ENCODE measurements at places on chromosomes 2 and 18.

DNA sequence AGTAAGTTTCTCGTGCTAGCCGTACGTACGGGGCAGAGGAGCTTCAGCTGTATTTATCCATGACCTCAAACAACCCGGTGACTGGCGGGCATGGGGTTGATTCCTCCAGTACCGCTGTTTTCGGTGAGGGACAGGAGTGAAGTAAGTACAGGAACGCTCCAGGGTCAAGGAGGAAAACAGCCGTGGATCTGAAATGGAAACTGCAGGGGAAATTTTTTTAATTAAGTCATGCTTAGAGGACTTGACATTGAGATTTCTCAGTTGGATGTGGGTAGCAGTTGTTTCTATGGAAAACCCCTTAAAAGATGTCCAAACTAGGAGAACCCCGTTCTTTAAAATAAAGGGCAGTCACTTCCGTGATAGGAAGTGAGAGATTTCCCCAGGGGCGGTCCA, 1.2 kb downstream of the RAB12 start:
- DNase-seq, result no peak

GRCh38 chr2:237791977-237792727, 6.4 kb upstream of the RBM44 start:
- no peak for DNase-seq

DNA sequence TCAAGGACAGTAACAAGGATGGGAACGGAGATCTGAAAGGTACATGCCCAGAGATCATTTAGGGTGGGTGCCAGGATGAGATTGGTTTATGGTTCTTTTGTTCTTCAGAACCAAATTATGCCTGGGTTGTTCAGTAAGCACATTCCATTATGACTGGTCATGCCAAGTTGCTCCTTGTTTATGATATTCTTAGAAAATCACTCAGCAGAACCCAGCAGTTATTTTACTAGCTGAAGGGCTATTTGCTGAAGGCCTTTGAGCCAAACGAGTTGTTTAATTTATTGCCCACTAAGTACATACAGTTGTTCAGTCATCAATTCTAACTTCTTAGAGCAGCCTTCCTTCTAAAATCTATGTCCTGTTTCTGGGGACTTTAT, 635 bp downstream of the SLC3A1 start:
- DNase-seq, result no peak

GRCh38 chr18:8799596-8800441, 94.5 kb downstream of the MTCL1 start:
- DNase-seq, result no peak

DNA sequence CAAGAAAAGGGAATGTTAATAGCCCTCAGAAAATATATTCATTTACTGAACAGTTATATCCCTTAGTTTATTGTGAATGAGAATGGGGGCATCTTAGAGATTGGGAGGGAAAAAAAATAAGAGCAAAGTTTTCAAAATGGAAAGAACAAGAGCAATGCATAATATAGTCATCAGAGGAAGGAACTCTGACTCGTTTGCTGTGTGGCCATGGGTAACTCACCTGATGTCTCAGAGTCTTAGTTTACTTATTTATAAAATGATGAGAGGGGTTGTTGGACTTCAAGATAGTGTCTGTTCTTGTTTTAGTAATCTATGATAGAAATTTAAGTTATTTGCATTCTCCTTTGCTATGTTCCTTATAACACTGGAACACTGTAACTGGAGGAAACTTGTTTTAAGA, 70.7 kb downstream of the EML4 start:
- DNase-seq, result no peak

DNA sequence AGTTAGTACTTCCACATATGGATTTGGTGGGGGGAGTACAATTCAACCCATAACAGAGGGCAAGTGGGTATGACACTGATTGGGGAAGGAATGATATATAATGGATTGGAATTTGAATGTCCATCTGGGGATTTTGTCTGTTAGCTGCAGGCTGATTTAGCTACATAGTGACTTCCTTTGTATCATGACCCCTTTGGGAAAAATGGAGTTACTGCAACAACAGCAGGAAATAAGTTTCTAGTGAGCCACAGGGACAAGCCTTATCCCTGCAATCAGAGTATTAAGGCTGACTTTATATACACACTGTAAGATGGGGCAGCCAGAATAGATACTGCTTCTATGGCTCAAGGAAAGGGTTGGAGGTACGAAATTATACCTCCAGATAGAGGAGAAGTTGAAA, 404.4 kb upstream of the MEIS1 start:
- DNase-seq, result no peak

GRCh38 chr2:120539937-120540718, 194.2 kb downstream of the INHBB start:
- no peak for DNase-seq

DNA sequence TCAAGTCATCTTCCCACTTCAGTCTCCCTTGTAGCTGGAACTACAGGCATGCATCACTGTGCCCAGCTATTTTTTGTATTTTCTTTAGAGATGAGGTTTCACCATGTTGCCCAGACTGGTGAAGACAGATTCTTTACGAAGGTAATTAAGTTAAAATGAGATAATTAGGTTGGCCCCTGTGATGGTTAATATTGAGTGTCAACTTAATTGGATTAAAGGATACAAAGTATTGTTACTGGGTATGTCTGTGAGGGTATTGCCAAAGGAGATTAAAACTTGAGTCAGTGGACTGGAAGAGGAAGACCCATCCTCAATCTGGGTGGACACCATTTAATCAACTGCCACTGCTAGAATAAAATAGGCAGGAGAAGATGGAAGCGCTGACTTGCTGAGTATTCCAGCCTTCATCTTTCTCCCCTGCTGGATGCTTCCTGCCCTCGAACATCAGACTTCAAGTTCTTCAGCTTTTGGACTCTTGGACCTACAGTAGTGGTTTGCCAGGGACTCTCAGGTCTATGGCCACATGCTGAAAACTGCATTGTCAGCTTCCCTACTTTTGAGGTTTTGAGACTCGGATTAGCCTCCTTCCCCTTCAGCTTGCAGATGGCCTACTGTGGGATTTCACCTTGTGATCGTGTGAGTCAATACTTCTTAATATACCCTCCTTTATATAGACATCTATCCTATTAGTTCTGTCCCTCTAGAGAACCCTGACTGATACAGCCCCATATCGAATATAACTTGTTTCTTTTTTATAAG, 269.1 kb downstream of the TMX3 start:
- DNase-seq, result no peak

- no peak for DNase-seq
These were observed 274.9 kb upstream of the GALNT5 start for GRCh38 chr2:156982615-156983014.

DNA sequence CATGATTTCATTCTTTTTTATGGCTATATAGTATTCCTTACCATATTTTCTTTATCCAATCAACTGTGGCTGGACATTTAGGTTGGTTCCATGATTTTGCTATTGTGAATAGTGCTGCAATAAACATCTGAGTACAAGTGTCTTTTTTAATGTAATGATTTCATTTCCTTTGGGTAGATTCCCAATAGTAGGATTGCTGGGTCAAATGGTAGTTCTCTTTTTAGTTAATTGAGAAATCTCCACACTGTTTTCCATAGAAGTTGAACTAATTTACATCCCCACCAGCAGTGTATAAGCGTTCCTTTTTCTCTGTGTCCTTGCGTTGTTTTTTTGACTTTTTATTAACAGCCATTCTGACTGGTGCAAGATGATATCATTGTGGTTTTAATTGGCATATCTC, 59.1 kb upstream of the IL1RL1 start:
- DNase-seq, result no peak

DNA sequence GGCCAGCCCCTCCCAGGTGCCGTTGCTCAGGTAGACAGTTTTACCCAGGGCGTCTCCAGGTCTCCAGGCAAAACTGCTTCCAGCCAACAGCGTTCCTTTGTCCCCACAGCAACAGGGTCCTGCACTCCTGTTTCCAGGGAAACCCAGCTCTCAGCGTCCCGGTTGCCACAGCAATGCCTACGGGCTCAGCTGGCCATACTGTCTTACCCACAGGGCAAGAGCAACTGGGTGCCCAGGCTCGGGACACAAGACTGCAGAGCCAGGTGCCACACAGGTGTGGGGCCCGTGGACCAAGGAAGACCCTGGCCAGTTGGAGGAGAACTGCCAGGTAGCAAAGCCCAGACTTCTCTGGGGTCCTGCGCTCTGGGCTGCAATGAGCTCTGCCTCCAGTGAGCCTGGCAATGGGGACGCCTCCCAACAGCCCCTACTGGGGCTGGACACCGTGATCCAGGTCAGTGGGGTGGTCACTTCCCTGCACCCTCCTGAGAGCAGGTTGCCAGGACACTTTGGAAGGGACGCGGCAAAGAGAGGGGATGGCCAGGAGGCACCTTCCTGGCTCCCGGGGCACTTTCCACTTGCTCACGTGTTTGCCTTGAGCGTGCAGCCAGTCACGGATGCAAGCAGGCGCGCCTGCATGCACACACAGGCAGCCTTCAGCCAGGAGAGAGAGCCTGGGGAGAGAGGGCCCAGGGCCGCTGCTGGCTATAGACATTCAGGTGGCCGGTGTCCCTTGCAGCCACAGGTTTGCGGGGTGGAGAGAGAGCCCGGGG, at the start of gene CROCC2:
CROCC2 (plus strand) TSS at position 196 of the 770 bp plus-strand sequence; CDS start at position 374, 178 bp downstream.
- no peak for DNase-seq

DNA sequence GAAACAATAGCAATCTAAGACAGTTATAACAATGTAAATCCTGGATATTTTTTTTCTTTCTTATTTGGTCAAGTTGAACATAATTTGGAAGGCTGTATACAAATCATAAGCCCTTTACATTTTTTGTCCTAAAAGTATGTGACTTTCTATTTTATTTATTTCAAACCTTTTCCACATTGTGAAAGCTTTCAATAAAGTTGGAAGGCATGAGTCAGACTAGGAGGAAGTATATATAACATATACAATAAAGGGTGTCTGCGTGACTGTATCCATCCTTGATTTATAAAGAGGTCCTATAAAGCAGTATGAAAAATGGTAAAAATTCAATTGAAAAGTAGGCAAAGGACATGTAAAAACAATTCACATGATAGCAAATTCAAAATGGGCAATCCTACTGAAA, 44.4 kb downstream of the CRACDL start:
- no peak for DNase-seq

DNA sequence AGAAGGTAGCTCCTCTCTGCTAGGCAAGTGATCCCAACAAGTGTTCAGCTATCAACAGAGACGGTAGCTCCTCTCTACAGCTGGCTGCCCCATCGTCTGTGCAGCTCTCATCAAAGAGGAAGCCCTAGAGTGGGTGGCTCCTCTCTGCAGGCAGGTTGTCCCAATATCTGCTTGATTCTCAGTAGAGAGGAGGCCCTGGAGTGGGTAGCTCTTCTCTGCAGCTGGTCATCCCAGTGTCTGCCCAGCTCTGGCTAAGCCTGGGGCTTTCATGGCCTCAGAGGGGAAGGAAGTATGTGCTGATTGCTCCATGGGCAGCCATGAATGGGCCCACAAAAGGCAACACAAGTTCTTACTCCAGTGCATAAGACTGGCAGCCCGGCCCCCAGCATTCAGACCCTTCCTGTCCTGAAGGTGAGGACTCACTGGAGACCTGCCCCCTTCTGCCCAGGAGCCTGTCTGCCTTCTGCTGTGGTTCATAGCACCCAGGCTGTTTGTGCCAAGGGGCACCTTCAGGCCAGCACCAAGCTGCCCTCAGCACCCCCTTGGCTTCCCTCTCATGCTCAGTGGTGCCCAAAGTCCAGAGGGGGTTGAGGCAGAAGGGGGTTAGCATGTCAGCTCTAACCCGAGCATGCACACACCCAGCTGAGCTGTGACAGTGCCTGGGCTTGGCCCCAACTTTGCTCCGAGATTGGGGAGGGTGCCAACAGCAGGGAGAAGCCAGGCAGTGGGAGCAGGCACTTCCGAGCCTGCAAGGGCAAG, 48.9 kb downstream of the CCDC68 start:
- DNase-seq, result no peak

GRCh38 chr2:240464514-240465241, 29.2 kb downstream of the GPC1 start:
- DNase-seq, result no peak

DNA sequence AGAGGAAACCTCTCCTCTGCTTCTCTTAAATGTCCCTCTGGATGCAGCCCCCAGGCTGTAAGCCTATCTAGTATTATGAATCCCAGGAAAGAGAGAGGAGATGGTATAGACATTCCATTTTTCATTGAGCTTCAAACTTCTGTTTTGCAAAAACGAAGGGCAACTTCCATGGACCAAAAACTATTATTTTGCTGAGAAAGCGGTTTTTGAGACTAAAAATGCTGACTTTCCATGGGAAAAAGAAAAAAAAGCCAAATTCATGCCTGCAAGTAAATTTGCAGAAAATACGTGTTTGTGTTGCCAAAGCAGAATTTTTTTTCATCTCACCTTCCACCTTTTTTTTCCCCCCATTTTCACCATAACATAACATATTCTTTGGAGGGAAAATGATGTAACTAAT, 272.5 kb upstream of the CELF4 start:
- DNase-seq, result no peak

DNA sequence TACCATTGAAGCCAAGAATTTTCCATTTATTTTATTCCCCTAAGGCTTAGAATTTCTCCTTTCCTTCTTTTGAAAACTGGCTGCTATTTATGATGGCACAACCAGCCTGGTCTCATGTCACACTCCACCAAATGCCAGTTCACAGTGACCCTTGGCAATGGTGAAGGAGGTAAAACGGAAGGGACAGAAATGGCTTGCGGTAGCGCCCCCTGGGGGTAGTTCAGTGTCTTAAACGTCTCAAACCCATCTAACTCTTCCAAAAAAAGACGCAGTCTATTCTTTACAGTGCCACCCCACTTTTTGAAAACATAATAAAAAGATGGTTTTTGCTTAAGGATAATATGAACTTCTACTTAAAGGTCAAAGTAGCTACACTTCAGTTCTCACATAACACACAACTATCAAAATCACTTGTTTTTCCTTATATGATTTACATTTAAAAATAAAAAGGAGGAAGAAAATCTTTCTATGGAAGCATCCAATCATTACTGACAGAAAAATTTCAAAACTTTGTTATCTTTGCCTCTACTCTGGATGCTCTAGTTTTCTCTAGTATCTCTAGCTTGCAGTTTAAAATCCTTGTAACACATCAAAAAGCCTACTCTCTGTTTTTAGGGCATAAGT, 28.0 kb downstream of the PNO1 start:
- peak; percentile 40 for DNase-seq

DNA sequence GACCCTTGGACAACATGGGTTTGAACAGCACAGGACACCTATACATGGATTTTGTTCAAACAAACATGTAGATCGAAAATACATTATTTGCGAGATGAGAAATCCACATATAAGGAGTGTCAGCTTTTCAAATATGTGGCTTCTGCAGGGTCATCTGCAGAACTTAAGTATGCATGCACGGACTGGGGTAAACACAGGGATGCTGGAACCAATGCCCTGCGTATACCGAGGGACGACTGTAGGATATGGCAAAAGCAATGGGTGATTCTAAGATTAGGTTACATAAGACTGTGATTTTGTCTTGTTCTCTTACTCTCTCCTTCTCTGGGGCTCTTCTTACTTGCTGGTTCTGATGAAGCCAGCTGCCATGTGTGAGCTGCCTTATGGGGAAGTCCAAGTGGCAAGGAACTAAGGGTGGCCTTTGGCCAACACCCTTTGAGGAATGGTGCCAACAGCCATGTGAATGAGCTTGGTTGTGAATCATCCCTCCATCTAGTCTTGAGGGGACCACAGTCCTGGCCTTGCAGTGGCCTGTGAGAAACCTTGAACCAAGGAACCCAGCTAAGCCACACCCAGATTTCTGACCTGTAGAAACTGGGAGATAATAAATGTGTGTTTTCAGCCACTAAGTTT, 66.5 kb downstream of the EVA1A start:
- DNase-seq, result no peak

GRCh38 chr2:47226132-47226922, 71.2 kb upstream of the STPG4 start:
- no peak for DNase-seq

Data from GM12864 (cell line).